Left colon (tissue), 2 donors: ENCODE measurements at places on chromosomes 1 and 21. TPM values are rescaled to one million over a fixed set of nuclear protein-coding genes. Genes with fewer than 3 reads are reported as not detected.
A peak's percentile ranks its signal among the peaks of the same experiment; 100 is the strongest.

EPB41 gene
- 78.7 TPM for total RNA-seq

GRCh38 chr1:242787968-242788367, 263.5 kb upstream of the PLD5 start:
- no peak for DNase-seq

GRCh38 chr21:35329940-35330660, 281.0 kb upstream of the RUNX1 start:
- no peak for DNase-seq

KCNA3 gene
- total RNA-seq, result 0.92 TPM

- DNase-seq, result no peak
These were observed 37.4 kb downstream of the JAM2 start for GRCh38 chr21:25676451-25676850.

OR2T33 gene
- not detected for total RNA-seq

GRCh38 chr21:25837533-25838265, 102.9 kb downstream of the GABPA start:
- DNase-seq, result no peak

GRCh38 chr1:63969441-63969901, 195.7 kb downstream of the ROR1 start:
- DNase-seq, result no peak

RGS16 gene
- 0.64 TPM for total RNA-seq

EXOSC10 gene
- total RNA-seq, result 38.2 TPM

PALMD gene
- 2.7 TPM for total RNA-seq

DNA sequence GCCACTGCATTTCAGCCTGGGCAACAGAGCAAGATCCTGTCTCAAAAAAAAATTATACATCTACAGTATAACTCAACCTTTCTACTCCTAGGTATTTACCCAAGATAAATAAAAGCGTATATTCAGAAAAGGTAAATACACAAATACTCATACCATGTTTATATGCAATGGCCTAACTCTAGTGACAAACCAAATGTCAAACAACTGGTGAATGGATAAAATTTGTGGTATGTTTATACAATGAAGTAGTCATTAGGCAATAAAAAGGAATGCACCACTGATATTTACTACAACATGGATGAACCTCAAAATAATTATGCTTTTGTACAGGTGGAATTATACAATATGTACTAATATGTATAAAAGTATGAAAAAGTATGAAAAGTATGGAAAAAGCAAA, 174.2 kb upstream of the GORAB start:
- DNase-seq, result no peak

GRCh38 chr1:160284220-160284781, 632 bp downstream of the PEX19 start:
- DNase-seq, result peak; percentile 30

- DNase-seq, result no peak
These were observed 27.7 kb upstream of the MAGOH start for GRCh38 chr1:53266038-53266437.

DNA sequence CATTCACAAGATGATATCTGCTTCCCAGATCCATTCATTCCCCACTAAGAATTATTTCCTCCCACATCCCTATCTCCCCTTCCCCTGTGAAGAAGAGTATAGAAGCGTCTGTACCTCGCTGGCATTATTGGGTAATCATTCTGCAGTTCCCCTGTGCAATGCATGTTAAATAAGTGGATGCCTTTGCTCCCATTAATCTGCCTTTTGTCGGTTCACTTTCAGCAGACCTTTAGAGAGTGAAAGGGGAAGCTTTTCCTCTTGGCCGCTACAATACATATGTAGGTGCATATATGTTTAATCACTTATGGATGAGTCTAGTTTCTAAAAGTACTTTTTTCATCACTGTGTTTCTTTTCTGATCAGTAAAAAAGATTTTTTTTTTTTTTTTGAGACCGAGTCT, 7.0 kb downstream of the CLCN6 start:
- no peak for DNase-seq

- no peak for DNase-seq
These were observed 941 bp downstream of the ELAVL4 start for GRCh38 chr1:50109647-50110075.

DNA sequence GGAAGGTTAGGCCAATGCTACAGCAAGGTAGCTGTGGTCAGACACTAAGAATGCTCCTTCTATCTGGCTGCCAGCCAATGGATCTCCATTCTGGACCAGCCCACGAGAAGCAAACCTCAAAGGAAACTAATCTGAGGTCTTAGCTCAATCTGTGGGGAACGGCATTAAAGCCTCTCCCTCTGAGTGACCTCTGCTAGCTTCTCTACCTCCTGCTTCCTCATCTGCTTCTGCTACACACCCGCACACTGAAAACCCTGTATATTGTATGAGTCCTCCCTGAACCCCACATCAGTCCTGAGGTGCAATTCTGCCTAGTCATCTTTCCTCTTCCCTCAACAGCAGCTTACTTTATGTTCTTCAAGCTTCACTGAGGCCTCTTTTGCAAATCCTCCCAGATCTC, 6.9 kb upstream of the GALE start:
- no peak for DNase-seq

- DNase-seq, result no peak
These were observed 20.7 kb upstream of the MX1 start for GRCh38 chr21:41405321-41405720.

KRTAP13-1 gene
- not detected for total RNA-seq

DNA sequence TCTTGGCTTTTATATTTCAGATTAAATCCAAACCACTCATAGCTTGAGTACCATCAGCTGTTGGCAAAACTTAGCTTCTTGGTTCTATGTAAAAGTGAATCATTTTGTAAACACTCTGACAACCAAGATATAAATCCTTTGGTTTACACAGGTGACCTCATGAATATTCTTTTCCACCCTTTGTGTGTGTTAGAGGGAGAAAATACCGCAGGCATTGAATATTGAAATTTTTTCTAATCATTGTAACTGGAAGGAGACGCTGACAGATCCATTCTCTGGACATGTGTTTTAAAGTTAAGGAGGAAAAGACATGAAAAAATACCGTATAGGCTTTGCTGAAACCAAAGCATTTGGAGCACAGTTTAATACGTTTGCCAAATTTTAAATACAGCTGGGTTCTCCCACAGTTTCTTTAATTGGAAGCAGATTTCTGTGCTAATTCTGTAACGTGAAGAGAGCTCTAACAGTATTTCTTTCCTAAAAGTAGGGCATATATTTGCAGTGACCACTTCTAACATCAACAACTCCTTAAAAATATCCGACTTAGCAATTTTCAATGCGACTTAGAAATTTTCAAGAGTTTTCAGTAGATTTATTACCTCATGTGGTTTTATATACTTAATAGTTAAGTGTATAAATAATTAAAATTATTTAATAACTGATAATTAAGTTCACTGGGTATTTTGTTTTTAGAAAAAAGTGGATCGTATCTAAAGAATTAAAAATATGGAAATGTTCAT, 388.2 kb downstream of the USP25 start:
- DNase-seq, result no peak

OR2T29 gene
- not detected for total RNA-seq

NECAP2 gene
- total RNA-seq, result 57.0 TPM

DNA sequence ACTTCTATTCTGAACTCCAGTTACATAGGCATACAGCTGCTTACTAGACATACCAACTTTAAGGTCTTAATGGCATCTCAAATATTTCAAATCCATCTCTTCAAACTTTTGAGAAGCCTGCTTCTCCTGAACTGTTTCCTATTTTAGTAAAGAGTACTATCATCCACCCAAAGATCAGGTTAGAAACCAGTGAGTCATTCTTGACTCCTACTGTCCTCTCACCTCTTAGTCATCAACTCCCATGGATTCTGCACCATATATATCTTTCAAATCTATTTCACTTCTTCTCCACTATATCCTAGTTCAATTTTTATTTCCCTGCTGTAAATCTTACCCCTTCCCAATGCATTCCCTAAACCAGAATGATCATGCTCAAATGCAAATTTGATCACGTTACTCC, 18.1 kb upstream of the BEND5 start:
- DNase-seq, result no peak

GRCh38 chr1:97849345-97850340, 71.2 kb downstream of the DPYD start:
- no peak for DNase-seq

ESRRG gene
- total RNA-seq, result 0.61 TPM

DIO1 gene
- not detected for total RNA-seq

GRCh38 chr21:15730484-15731242, 881 bp downstream of the USP25 start:
- DNase-seq, result peak; percentile 58

DNA sequence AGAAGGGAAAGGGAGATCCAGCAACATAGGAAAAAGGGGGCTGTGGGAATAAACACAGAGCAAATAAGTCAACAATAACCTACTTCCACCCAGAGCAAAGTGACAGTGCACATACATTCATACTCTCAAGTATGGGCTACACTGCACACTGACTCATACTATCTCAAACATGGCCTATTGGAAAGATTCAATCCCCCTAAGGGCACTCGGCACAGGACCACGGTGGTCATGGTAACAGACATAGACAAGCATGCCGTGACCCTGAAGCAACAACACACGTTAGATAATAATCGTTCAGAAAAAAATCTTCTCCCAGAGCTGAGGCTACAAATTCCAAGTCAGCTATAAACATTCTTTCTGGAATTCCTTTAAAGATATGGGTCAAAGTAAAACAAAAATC, 16.8 kb upstream of the JAK1 start:
- no peak for DNase-seq

DNA sequence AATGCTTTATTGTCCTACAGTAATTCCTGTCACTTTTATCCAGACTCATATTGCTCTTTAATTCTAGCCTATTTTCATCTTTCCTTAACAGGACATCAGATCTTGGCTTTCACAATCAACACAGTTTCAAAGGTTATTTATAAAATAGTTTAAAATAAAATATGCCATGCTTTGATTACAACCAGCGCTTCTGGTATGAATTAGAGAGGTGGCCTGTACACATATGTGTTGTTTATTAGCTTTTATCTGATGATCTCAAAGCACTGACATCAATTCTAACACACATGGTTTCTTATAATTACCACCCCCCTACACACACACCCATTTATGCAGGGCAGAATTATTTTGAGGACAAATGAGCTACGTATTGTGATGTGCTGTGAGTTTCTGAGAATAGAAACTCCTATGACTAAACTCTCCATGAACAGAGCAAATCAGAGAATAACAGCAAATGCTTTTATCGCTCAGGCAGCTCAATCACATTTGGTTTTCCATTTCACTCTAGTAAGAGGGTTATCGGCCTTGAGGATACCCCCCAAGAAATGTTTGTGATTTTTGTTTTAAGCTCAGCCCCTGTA, 18.0 kb downstream of the CD247 start:
- DNase-seq, result no peak

DNA sequence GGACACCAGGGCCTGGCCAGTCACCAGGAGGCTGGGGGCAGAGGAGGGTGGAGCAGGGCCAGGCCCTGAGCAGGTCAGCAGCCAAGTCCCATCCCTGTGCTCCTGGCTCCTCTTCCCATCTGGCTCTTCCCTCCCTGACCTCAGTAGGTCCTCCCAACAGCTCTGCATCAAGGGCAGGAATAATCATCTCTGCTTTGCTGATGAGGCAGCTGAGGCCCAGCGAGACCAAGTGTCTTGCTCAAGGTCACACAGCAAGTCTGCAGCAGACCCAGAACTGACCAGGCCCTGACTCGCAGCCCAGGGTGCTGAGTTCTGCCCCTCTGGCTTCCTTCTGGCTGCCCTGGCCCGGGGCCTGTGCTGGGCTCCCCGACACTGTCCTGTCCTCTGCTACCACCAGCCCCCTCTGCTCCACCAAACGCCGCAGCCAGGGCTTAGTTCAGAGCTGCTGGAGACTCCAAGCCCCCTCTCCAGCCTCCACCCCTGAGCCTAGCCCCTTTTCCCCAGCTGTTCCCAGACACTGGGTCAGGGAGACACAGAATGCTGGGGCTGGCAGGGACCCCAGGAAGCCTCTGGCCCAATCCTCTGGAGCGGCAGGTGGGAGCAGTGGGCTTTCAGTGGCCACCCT, 224.9 kb downstream of the PTPRU start:
- no peak for DNase-seq

- DNase-seq, result no peak
These were observed 16.7 kb downstream of the HMGN1 start for GRCh38 chr21:39332175-39332574.

DNA sequence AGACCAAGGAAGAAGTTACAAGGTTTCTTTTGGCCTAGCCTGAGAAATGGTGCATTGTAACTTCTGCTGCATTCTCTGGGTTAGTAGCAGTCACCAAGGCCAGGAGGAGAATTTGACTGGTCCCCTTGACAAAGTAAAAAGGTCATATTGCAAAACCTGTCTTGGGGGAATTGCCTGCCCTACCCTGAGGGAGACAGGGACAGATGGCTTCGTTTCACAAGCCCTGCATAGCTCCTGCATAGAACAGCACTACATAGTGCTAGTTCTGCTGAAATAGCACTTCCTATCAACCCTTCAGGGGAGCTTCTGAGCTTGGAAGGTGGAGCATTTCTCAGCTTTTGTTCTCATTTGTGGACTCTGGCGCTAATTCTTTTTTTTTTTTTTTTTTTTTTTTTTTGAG, 20.4 kb upstream of the AK2 start:
- no peak for DNase-seq

DNA sequence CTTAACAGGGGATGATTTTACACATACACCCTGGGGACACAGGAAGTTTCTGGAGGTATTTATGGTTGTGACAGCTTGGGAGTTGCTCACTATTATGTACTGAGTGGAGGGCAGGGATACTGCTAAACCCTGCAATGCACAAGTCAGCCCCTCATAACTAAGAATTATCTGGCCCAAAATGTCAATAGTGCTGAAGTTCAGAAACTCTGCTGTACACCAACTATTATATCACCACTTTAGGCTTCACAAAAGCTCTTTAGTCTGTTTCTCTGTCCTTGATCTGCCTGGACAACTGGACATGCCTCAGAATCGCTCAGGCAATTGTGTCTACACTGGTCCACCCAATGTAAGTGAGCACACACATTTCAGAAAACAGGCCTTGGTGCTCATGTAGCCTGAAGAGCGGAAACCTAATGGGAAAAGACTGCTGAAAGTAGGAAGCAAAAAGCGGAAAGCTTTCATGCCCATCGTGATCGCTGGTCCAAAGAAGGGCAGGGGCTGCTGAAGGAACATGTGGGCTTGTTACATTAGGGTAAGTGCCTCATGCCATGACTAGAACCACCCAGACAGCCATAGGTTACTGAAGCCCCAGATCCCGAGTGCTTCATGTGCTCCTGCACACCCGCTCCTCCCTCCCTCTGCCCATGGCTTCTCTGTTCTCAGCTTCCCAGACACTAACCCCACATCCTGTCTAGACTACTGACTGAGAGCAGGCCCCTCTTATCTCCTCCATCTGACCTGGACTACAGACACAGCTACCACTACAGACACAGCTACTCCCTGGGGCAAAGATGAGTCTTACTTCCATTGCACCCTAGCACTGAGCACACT, 73.5 kb downstream of the LRIG2 start:
- DNase-seq, result no peak

RAB3GAP2 gene
- 33.1 TPM for total RNA-seq

DNA sequence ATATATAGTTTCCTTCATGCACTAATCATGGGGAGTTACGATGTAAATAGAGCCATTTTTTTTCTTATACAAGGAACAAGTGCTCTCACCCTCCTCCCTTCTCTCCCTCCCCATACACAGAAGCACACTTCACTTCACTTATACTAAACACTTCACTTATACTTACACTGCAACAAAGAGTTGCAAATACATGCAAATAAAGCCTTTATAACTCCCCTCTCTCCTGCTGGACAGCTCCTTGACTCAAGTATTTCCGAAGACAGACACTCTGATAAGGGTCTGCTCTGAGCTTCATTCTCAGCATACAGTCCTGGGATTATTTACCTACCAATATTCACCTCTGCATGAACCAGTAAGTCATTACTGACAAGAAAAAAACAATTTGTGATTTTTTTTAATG, 35.6 kb upstream of the ERG start:
- no peak for DNase-seq

LENEP gene
- total RNA-seq, result 0.52 TPM

BEND5 gene
- 2.4 TPM for total RNA-seq
